ENCODE measurements at places on chromosomes 5 and 9.

- DNase-seq, result no peak
Observed at GRCh38 chr5:130137681-130138080, 233.4 kb downstream of the CHSY3 start.

DNA sequence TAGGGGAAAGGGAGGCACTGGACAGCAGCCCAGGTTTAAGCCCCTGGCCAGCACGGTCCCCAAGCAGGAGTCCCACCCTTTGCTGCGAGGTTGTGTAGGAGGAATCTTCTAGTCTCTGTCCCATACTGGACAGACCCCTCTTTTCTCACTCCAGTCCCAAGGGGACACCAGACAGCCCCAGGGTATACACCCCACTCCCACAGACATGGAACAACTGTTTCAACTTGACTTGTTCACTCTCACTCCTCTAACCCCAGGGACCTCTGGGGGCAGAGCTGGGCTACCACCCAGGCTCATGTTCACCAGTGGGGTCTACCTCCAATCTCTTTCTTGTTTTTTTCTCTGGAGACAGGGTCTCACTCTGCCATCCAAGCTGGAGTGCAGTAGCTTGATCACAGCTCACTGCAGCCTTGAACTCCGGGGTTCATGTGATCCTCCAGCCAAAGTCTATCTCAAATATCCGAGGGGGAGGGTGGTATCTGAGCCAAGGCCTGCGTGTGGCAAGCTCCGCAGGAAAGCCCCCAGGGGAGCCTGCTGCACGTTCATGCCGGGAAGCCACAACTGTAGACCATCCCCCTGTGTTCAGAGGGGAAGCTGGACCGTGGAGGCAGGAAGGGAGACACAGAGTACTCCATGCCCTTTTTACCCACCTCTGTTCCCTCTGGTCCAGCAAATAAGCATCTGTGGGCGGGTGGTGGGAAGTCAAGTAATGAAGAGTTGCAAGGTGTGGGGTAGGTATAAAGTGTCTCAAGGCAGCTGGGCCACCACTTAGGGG, 1.8 kb downstream of the PTGES2 start:
- no peak for DNase-seq

DNA sequence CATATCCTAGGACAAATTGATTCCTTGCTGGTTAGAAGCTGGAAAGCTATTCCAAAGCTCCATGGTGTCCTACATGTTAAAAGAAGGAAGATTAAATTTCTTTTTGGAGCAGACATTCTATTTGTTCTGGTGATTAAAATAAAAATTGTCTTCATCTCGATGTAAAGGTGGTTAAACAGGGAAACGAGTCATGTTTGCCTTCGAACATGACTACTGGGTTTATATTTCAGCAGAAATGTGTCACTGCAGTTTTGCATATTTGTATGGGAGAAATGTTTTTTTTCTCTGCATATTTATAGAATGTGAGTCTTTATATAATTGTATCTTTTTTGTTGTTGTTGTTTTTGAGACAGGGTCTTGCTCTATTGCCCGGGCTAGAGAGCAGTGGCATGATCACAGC, 36.4 kb downstream of the ADAMTS12 start:
- DNase-seq, result no peak

DNA sequence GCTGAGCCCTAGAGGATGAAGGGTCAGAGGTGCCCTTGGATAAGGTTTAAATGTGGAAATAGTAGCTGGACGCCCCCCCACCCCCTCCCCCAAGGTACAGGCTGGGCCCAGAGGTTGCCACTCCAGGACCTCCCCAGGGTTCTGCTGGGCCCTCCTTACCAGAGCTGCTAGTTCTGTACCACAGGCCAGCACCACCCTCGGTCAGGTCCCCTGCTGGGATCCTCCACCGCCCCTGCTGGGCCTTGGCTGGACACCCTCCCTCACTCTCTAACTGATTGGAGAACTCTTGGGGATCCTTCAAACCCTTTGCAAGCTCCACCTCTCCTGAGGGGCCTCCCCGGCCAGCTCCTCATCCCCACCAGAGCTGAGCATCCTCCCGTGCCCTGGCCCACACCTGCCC, 34.9 kb downstream of the PTGES start:
- no peak for DNase-seq

- no peak for DNase-seq
Observed at GRCh38 chr9:135726138-135726853, 24.3 kb downstream of the KCNT1 start.

- DNase-seq, result no peak
Observed at GRCh38 chr9:127961155-127961490, 19.7 kb downstream of the EEIG1 start.

DNA sequence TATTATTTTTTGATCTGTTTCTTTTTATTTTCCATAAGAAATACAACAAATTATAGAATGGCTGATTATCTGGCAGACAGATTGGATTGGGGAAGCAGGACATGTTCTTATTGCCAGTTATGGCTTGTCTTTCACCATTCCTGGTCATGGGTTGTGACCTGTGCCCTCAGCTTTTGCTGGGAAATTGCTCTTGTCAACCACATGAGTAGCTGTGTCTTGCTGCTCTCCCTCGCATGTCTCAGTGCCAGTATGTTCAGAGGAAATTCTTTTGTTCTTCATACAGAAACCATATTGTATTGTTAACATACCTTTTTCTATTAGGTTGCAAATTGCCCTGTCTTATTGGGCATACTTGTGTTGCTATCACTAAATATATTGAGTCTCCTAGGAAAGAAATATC, 344.1 kb downstream of the OSTF1 start:
- DNase-seq, result no peak

DNA sequence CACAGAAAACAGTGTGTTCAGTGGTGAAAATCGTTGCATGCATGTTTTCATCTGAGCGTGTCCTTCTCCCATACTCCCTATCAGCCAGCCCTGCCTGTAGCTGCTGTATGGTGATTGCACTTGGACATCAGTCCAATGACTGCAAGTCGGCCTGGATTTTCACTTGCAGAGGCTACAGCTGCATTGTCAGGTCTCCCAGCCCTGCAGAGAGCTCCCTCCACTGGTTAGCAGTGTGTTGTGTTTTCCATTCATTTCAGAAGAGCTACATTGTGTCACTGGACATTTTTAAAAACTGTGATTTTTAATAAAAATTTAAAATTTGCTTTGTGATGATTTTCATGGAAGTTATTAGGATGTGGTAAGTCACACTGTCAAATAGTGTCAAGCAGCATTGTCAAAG, 96.6 kb downstream of the SYK start:
- no peak for DNase-seq

GRCh38 chr5:96870094-96871026, 5.9 kb upstream of the ERAP2 start:
- no peak for DNase-seq

- DNase-seq, result no peak
Observed at GRCh38 chr5:108303086-108303485, 78.8 kb downstream of the FBXL17 start.

DNA sequence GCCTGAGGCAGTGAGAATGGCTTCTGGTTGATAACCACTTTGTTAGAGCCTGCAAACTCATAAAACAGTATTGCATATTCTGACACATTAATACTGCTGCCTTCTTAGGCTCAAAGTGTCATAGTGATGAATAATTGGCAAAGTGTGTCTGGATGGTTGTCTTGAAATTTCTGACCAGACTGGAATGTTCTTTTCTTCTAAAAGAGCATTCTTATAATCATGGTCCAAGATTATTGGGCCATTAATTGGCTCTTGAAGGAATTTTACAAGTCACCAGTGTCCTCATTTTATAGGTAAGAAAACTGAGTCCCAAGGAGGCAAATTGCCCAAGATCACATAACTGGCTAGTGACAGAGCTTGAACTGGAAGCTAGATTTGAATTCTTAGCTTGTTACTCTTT, 111.7 kb downstream of the PCSK1 start:
- no peak for DNase-seq

- no peak for DNase-seq
Observed at GRCh38 chr5:8700222-8700621, 831.3 kb downstream of the MTRR start.
